ENCODE measurements at places on chromosomes 12 and 14.

DNA sequence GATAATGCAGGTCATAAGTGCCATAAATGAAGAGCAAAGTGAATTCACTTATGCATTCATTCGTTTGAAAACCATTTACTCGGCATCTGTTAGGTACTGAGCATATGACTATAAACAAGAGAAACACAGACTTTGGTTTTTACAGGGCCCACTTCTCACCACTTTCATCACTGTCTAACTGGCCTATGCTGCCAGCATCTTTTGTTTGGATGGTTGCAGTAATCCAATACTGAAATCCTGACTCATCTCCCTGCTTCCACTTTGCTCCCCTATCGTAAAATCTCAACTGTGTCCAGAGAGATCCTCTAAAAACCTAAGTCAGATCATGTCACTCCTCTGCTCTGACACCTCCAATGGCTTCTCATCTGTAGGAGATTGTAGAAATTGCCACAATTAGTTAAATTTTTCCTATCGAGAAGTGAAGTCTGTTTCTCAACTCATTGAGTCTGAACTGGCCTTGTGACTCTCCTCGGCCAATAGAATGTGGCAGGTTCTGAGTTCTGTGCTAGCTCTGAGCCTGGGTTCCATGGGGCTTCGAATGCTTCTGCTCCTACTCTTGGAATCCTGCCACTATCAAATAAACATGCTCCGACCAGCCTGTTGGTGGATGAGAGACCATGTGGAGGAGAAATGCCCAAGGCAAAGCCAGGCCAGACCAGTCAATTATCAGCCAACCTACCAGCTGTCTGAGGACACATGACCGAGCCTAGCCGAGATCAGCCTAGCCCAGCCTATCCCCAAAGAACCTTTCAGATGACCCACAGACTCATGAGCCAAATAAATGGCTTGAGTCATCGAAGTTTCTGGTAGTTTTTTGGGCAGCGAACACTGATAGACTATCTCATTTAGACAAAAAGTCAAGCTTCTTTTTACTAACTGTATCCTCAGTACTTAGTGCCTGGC lies 2.2 kb upstream of the BATF start:
- no peak for DNase-seq

DNA sequence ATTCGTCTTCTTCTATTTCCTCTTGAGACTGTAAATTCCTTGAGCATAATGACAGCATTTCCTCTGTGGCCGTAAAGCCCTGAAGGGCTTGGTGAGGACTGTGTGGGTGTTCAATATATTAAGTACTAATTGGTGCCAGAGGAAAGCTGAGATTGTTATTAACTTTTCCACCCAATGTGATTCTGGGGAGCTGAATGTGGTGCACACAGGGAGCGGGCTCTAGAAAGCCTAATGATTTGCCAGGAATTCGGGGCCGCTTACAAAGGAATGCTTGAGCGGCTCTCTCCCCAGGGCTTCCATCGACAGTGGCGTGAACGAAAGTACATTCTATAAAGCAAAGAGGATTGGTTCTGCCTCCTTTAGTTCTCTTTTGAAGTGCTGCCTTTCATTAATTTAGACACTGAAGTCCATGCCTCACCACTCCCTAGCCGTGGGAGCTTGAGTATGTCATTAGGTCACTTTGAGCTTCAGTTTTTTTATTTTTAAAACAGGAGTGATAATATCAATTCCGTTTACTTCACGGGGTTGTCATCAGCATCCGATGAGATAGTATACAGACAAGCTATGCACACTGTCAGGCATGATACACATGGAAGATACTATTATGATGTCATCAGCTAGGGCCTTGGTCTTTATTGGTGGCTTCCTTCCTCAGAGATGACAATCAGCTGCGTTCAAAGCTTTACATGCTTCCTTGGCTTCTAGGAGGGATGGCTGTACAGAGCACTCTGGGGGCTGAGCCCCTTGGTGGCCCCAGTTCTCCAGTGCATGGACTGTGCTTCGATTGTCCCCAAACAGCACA lies 11.0 kb upstream of the GSG1 start:
- DNase-seq, result no peak

GRCh38 chr12:54448344-54448743 lies 25.1 kb downstream of the GTSF1 start:
- no peak for DNase-seq

GRCh38 chr14:77275601-77276017 lies 4.6 kb upstream of the NGB start:
- DNase-seq, result no peak

DNA sequence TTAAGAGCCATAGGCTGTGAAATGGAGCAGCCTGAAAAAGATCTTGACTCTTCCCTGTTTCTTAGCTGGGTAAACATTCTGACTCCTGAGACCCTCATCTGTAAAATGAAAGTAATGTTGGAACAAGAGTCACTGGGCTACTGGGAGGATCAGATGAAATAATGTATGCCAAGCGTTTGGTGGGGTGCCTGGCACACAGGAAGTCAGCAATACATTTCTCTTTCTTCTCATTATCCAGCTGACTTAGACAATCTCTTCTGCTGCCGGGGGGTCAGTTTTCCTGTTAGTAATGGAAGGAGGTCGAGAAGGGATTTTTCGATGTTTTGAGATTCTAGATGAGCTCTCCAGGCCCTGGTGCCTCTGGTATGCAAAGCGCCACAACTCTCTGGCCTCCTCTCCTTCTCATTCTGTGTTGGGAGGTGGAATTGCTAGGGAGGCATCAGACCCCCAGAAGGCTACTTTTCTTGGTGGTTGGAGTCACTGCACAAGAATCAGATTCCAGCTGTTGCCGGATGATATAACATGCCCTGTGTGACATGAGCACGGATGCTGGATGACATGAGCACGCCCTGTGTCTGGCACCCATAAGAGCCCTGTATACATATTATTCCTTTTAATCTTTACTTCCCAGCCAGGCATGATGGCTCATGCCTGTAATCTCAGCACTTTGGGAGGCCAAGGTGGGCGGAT lies 4.3 kb downstream of the OASL start:
- no peak for DNase-seq

DNA sequence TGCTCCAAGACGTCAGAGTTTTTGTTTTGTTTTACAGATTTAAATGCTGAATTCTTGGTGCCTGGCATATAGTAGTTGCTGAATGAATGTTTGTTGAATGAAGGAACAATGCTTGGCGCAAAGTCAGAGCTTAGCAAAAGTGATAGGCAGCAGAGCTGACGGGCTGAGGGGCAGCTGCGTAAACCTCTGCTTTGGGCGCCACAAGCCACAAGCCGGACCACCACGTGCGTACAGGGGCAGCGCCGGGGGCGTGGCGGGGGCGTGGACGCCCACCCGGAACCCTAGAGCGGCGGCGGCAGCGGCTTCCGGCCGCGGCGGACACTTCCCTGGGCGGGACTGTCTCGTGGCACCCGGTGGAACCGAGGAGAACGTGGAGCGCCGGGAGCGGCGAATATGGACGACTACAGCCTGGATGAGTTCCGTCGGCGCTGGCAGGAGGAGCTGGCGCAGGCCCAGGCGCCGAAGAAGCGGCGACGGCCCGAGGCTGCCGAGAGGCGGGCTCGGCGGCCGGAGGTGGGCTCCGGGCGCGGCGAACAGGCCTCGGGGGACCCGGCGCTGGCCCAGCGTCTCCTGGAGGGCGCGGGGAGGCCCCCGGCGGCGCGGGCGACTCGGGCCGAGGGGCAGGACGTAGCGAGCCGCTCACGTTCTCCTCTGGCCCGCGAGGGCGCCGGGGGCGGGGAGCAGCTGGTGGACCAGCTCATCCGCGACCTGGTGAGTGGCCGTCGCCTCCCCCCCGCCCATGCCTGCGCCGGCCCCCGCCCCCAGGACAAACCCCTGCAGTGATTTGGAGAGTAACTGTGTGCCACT lies at the start of gene FBXW8:
Gene FBXW8 (plus strand): TSS at position 306 of the 807 bp plus-strand sequence. CDS start 88 bp downstream, at position 394.
- DNase-seq, result peak; percentile 71

GRCh38 chr14:33237115-33237740 lies 298.5 kb downstream of the NPAS3 start:
- no peak for DNase-seq

GRCh38 chr14:91055016-91055415 lies 5.4 kb downstream of the RPS6KA5 start:
- no peak for DNase-seq

DNA sequence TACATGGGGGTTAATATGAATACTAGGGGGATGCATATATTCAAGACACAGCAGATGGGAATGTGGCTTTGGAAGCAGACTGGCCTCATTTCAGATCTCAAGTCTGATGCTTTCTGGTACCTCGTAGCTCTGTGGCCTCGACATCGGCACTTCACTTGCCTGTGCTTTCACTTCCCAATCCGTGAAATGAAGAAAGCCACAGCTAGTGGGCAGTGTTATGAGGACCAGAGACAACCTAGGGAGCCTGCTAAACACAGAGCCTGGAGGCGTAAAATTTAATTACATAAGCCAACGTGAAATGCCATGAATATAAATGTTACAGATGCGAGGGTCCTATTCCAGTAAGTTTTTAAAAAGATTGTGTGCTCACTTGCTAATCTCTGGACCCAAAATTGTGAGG lies 286.0 kb downstream of the TMEM132D start:
- no peak for DNase-seq

- no peak for DNase-seq
Measured at GRCh38 chr12:101238306-101238705, 28.3 kb upstream of the SLC5A8 start.

- DNase-seq, result no peak
Measured at GRCh38 chr12:31207799-31208465, 118.0 kb downstream of the SINHCAF start.

- DNase-seq, result no peak
Measured at GRCh38 chr12:114399664-114400211, 6.2 kb downstream of the TBX5 start.

DNA sequence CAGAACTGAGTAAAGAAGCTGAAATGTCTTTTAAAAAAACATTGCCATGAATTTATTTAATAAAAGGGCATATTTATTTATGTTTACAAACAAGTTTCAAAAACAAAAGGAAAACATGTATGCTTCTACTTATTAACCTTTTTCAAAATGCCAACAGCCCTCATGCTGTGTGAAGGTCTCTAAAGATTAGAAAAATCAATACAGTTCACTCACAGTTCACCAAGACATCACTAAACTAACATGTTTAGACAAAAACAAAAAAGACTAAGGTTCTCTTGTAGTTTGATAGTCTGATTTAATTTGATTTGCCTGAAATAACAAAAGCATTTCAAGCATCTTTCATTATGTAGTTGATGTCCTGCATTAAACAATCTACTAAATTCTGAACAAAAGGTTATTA lies 63.9 kb upstream of the POC1B start:
- DNase-seq, result no peak

DNA sequence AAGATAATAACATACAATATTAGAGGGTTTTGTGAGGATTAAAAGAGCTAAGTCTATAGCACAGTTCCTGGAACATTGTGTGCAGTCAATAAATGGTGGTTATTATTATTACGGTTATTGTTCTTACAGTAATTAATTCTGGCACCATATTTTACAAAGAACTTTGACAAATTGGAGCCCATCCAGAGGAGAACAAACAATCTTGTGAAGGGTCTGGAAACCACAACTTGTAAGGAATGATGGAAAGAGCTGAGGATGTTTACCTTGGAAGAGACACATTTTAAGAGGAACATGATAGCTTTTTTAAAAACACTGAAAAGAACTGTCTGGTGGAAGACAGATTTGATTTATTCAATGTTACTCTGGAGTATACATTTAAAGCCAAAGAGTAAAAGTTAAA lies 150.5 kb upstream of the KRR1 start:
- DNase-seq, result no peak

GRCh38 chr14:94474581-94475031 lies 1.4 kb downstream of the SERPINA9 start:
- no peak for DNase-seq

DNA sequence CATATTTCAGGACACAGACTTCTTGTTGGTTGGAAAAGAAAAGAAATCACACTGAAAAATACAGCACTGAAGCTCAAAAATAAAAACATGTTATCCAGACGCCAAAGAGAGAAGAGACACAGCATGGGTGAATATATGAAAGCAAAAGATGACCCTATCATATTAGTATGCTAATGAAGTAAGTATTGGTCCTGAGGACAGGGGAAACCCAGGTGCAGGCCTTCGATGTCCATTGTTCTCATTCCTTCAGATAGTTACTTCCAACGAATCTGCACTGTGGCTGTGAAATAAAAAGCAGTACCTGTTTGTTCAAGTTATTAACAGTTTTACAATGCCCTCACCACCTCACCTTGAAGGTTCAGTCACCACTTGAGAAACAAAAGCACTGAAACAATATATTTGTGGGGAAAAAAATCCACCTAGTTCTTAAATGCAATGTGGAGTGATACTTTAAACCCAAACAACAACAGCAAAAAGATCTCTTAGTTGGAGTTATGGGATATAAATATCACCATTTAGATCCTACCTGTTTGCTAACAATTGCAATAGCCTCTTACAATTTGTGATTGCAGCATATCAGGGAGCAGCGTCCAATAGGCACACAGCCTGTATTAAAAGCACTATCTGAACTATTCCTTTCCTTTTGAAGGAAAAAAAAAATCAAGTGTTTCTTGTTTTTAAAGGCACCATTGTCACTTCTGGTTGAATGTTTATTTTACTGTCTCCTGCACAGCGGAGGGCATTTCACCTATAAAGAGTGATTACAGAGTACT lies 188.1 kb downstream of the BCAT1 start:
- DNase-seq, result no peak

GRCh38 chr14:30016002-30016401 lies 88.4 kb upstream of the PRKD1 start:
- no peak for DNase-seq

DNA sequence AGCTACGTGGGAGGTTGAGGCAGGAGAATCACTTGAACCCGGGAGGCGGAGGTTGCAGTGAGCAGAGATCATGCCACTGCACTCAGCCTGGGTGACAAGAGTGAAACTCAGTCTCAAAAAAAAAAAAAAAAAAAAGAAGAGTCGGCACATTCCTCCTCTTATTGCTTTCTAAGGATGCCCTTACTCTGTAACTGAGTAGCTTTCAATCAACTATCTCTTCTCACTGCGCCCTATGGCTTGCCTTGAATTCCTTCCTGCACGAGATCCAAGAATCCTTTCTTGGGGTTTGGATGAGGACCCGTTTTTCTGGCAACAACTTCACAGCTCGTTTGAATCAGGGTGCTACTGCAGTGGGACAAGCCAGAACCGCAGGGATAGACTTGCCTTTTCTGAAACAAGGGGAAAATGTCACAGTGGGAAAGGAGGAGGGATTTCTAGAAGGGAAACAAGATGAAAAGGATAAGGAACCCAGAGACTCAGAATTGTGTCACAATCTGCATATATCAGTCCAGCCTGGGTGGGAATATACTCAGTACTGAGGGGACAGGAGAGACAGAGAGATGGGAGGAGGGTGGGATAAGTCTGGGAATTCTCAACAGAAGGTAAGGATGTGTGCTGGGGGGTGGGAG lies 16.1 kb upstream of the RND1 start:
- DNase-seq, result no peak

GRCh38 chr14:98963610-98964009 lies 308.4 kb downstream of the BCL11B start:
- no peak for DNase-seq

- DNase-seq, result no peak
Measured at GRCh38 chr12:89439941-89440340, 84.7 kb downstream of the GALNT4 start.

DNA sequence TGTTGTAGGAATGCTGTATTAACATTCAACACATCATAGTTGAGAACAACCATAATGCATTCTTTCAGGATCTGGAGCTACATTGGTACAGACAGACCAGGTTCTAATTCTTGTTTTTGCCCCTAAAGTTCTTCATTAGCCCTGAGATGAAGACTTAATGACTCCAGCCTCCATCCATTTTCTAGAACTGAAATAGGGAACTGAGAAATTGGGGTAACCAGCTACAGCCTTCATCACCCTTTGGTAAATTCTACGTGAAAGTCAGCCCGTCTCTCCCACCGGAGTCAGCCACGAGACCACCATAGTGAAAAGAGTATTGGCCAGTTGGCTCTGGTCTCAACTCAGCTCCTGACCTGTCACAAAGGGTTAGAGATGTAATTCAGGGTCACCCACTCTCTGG lies 164.0 kb downstream of the NUAK1 start:
- no peak for DNase-seq
